ENCODE measurements at places on chromosomes 5 and 9.

GRCh38 chr5:146015001-146015400 lies 78.6 kb downstream of the SH3RF2 start:
- DNase-seq: no peak

DNA sequence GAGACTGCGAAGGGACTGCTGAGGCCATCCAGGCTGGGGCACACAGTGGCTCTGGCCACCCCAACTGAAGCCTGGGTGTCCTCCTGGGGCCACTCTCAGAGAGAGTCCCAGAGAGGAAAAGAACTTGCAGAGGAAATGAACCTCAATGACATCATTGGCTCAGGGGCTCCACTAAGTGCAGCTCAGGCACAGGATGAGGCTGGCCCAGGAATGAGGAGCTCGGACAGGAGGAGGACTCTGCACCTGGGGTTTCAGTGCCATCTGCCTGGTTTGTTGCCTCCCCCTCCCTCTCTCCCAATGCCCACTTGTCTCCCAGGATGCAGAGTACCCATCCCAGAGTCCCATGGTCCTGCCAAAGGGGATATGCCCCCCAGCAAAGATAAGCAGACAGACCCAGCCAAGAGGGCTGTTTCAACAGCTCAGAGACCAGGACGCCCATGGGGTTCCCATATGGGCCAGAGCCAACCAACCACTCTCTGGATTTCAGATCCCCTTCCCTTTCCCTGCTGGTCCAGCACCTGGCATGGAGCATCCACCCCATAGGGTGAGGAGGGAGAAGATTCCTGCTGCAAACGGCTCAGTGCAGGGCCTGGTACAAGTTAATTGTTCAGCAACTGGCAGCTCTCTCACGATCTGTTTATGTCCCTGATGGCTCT lies 26.9 kb upstream of the OLFM1 start:
- DNase-seq: no peak

- DNase-seq: peak; percentile 33
Measured at GRCh38 chr5:135251093-135251492, 147.9 kb downstream of the MACROH2A1 start.

DNA sequence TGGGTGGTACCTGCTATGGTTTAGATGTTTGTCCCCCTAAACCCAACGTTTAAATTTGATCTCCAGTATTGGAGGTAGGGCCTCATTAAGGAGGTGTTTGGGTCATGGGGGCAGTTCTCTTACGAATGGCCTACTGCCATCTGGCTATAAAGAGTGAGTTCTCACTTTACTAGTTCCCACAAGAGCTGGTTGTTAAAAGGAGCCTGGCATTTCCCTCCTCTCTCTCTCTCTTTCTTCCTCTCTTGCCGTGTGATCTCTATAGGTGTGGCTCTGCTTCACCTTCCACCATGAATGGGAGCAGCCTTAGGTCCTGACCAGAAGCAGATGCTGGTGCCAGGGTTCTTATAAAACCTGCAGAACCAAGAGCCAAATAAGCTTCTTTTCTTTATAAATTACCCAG lies 193.2 kb upstream of the CDH6 start:
- no peak for DNase-seq

GRCh38 chr5:127858116-127858784 lies 155.1 kb downstream of the CCDC192 start:
- no peak for DNase-seq

- no peak for DNase-seq
Measured at GRCh38 chr5:178385496-178385890, 152.9 kb upstream of the PHYKPL start.
